ENCODE measurements at places on chromosomes 16 and 17.
A peak's percentile ranks its signal among the peaks of the same experiment; 100 is the strongest.

DNA sequence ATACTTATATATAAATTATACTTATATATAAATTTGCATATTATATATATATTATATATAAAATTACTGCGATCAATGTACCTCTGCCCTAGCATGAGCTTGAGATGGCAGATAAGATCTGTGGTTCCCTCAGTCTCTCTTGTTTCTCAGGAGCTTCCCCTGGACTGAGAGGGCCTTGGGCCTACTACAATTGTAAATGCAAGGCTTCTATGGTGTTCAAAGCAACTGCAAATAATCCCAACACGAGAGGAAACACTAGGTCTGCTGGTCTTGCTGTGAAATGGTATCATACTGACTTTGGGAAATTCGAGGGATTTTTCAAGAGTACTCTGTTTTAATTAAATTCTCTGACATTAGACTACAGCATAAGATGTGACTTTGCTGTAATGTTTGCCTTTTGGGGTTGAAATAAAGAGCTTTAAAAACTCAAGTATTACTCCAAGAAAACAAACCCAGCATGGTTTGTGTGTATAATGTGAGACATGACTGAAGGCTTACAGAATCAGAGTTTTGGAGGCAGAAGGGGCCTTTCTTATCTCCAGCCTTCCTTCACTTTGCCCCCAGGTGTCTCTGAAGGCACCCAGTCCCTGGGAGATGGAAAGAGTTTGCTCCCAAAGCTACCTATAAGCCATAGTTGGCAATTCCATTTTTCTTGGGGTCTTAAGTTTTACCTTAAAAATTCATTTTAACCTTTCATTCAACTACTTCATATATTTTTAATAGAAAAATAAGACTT lies 24.2 kb downstream of the ACSM1 start:
- DNase-seq: no peak

DNA sequence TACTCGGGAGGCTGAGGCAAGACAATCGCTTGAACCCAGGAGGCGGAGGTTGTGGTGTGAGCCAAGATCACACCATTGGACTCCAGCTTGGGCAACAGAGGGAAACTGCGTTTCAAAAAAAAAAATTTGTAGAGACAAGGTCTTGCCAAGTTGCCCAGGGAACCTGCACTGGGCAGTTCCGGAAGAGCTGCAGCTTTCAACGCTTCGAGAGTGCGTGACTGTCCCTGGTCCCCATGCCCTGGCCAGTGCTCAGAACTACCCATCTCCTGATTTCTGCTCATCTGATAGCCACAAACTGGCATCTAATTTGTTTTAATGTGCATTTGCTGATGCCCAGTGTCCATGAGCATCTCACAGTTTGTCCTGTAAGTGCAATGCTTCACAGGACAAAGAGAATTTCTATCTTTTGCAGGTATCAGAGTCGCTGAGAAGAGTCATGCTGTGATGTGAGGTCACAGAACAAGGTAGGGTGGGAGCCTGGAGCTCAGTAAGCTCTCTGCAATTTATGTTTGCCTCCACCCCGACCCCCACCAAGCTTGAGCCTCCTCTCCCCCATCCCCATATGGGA lies 3.9 kb downstream of the ACTG1 start:
- no peak for DNase-seq

DNA sequence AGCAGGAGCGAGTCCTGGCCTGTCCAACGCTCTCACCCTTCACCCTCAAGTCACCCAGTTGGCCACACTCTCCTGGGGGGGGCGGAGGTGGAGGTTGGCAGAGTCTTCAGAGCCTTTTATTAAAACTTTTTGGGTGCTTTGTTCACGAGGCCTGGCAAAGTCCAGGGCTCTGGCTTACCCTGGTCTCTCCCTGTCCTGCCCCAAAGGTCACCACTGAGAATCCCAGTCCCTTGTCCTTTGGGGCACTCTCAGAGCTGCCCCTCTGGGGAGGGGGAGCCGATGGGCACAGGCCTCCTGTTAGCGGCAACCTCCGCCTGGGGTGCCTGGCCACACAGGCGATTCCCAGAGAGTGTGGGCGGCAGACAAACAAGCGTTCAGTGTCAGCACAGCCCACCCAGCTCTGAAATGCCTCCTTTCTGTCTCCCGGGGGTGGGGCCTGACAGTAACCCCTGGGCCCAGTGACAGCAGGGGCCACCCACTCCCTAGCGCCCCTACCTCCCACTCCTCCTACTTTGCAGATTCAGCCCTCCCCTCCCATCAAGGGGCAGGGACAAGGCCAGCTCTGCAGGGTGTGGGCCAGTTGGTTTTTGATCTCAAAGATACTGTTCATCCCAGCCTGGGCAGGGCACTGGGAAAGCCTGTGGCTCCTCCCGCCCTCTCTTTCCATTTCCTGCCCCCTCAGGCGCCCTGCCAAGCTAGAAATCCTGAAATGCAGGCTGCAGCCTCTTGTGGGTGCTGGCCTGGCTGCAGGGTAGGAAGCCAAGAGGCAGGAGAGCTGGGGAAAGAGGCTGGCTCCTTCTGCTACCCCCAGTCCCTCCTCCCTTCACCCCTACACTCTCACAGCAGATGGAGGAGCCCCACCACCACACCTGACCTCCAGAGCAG lies 36.6 kb upstream of the EMP2 start:
- no peak for DNase-seq

DNA sequence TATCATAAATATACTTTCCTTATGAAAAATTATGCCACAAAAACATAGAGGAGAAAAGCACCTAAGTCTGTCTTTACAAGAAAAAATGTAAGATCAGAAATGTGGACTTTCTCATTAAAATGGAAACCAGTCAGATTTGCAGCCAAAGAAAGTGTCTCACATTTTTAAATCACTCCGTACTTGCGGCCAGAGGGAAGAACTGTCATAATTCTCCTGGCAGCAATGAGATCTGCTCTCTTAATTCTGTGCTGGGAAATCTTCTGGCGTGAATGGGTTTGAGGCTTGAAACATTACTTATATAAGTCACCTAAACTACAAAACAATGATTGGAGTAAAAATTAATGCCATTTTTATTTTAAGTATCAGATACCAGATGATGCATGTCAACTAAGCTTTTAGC lies 10.7 kb downstream of the C16orf95 start:
- no peak for DNase-seq

GRCh38 chr17:42386777-42387657 lies 1.2 kb downstream of the STAT3 start:
- DNase-seq: no peak

DNA sequence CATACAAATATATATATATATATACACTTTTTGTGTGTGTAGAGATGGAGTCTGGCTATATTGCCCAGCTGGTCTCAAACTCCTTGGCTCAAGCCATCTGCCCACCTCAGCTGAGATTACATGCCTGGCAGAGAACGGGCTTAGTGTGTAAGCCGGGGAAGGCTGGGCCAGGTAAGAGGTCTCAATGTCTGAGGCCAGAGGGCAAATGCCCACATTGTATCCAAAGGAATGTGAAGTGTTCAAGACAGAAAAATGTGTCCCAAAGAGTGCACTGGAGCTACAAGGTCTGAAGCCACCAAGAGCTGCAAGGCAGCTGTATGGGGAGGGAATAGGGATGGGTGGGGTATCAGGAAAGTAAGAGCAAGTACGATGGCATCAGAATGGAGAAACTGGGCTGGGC lies 8.8 kb downstream of the CD2BP2 start:
- no peak for DNase-seq

GRCh38 chr17:20121359-20122253 lies 112.4 kb downstream of the SPECC1 start:
- peak; percentile 66 for DNase-seq
